ENCODE measurements at places on chromosomes 11 and 22.
A peak's percentile ranks its signal among the peaks of the same experiment; 100 is the strongest.

- DNase-seq = no peak
These were observed 477 bp downstream of the ZBTB16 start for GRCh38 chr11:114059984-114060391.

DNA sequence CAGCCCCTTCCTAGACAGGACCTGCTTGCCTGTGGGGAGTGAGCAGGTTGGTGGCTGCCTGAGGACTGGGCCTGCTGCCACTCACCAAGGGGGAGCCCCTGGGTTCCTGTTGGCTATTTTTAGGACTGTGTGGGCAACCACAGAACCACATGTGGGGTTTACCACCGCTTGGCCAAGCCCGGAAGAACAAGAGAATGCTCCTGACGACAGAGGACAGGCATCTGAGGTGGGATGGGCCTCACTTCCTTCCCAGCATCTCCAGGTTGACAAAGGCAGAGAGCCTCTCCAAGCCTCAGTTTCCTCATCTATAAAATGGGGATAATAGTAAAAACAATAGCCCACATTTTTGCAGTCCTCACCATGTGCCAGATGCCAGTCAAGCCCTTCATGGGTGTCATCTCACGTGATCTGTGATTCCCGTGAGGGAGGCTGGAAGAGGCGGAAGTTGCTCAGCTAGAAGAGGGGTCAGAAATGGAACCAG lies 43.6 kb downstream of the LRRC32 start:
- DNase-seq = no peak

GRCh38 chr22:33640900-33641299 lies 279.4 kb downstream of the LARGE1 start:
- DNase-seq = no peak

- DNase-seq = peak; percentile 50
These were observed 77.9 kb downstream of the CWC15 start for GRCh38 chr11:94895451-94895850.

GRCh38 chr11:1652771-1653540 lies 23.4 kb downstream of the KRTAP5-5 start:
- peak; percentile 49 for DNase-seq

DNA sequence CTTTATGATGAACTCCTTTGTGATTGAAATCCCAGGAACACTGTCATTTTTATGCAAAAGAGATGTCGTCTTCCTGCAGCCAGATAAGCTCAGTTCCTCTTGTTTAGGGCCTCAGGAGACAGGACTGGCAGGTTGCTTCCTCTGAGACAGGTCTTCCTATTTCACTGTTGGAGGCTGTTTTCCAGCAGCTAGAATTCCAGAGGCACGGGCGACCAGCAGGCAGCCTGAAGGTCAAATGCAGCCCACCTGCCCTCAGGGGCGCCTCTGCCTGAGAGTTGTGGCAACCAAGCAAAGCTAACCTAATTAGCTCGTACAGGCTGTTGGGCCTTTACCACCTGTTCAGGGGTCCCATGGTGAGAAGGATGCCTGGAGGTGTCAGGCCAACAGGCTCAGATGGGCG lies 22.3 kb downstream of the SLC6A5 start:
- no peak for DNase-seq

DNA sequence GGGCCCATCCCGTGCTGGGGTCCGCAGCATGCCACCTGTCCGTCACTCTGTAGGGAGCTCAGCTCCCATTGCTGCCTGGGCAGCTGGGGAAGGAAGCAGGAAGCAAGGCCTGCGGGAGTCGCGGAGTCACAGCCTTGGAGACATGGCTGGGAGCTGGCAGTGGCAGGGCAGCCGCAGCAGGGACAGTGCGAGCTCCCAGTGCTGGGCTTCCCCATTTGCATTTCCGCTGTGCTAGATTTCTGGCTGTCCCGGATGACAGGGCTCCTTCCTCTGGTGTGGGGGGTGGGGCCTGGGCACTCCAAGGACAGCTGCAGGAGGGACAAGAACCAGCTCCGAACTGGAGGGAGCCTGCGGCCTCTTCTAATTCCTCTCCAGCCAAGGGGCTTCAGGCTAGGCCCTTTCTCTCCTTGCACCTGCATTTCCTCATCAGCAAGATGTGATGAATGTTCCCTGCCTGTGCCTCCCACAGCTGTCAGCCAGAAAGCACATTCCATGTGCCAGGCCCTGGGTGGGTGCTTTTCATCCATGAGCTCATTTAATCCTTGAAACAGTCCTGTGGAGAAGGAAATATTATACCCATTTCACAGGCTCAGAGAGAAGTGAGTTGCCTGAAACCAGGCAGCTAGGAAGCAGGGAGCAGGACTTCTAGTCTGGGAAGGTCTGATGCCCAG lies 48.0 kb downstream of the MYO7A start:
- no peak for DNase-seq

- DNase-seq = peak; percentile 19
These were observed 2.3 kb downstream of the SHANK3 start for GRCh38 chr22:50674606-50675552.

DNA sequence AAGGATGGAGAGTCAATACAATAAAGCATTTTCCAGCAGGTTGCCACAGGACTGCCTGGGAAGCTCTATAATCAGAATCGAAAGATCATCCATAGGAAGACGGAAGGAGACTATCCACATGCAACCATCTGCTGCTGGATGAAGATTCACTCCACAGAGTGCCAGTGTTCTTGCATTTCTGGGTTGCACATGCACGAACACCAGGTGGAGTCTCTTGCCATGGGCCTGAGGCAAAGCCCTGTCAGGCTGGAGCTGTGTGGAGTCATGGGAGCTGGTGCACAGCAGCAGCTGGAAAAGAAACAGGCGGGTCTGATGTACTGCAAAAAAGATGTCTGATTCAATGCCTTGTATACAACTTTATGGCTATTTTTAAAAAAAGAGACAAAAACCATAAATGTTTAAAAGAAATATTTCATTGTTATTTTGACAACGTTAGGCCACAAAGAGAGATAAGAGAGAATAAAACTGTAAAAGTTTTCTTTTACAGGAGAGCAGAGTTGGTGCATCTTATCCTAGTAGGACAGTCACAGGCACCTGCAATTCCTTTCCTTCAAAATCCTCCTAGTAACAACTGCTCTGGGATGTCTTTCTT lies 12.9 kb upstream of the FAT3 start:
- peak; percentile 13 for DNase-seq

GRCh38 chr22:30921108-30921507 lies 47.5 kb downstream of the MORC2 start:
- DNase-seq = peak; percentile 2

DNA sequence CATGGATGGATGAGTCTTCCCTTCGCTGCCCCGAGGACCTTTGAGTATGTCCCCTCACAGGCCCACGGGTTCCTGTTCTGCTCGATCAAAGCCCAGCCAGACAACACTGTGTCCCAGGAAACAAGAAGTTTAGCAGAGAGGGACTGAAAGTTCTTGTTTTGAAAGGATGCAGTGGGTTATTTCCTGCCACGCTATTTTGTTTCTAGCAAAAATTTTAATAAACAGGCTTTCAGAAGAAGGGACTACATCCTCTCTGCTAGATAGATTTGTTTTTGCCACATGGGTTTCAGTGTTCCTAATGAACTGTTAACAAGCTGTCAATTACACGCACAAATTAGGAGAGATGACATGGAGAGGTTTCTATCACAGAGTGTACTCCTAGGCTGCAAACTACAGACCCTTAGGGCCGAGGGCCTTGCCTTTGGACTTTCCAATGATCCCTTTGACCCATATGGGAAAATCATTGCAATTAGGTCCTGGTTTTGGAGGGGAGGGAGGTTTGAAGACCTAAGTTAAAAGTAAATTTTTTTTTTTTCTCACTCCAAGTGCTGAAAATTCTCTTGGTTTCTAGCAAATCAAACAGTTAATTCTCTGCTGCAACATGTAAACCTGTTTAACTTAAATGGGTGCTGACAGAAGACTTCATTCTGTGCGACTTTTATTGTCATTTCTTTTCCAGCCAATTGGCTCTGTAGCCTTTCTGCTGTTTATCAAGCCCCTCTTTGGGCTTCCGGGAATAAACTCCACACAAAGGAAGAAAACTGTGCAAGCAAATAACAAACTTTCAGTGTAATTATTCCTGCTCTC lies 81.4 kb downstream of the RCN1 start:
- no peak for DNase-seq

- DNase-seq = no peak
These were observed 137.7 kb upstream of the DDI1 start for GRCh38 chr11:103898577-103899336.

DNA sequence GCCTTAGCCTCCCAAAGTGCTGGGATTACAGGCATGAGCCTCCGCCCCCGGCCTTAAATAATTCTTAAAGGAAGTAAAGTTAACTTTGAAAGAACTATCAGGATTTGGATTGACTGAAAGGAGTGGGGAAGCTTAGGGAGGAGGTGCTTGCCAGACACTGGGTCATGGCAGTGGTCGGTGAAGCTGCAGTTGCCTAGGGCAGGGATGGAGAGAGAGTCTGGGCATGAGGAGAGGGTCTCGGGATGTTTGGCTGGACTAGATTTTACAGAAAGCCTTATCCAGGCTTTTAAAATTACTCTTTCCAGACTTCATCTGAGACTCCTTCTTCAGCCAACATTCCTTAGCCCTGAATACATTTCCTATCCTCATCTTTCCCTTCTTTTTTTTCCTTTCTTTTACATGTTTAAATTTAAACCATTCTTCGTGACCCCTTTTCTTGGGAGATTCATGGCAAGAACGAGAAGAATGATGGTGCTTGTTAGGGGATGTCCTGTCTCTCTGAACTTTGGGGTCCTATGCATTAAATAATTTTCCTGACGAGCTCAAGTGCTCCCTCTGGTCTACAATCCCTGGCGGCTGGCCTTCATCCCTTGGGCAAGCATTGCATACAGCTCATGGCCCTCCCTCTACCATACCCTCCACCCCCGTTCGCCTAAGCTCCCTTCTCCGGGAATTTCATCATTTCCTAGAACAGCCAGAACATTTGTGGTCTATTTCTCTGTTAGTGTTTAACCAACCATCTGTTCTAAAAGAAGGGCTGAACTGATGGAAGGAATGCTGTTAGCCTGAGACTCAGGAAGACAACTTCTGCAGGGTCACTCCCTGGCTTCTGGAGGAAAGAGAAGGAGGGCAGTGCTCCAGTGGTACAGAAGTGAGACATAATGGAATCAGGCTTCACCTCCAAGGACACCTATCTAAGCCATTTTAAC lies at the start of gene NNMT:
Gene NNMT (plus strand): TSS at position 724 of the 929 bp plus-strand sequence. CDS start 158 bp downstream, at position 882.
- DNase-seq = peak; percentile 97

DNA sequence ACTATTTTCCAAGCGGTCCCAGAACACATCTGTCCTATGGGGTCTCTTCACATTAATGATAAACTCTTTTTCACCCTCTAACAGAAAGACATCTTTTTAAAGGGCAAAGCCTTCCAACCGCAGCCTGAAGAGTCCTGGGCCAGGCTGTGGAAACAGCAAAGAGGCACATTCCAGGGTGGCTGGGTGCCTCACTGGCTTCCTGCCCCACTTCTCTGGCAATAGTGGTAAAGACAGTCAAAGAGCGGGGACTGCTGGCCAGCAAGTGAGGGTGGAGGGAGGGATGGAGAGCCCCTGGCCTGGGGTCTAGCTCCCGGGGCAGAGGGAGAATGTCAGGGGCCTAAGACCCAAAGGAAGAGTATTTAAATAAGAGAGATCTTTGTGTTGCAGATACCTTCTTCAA lies 10.2 kb upstream of the CHST1 start:
- no peak for DNase-seq

DNA sequence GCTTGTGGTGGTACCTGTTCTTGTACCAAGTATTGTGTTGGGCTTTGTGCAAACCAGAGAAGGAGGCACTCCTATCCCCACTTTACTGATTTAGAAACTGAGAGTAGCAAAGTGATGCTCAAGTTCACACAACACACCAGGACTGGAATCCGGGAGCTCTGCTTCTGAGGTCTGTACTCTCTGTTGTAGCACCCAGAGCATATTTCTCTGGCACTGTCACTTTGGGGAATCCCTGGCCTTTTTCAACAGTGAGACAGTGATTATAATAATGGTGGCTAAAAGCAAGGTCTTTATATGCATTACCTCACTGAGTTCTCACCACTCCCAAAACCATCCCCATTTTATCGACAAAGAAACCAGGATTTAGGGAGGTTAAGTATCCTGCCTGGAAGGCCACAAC lies 362.4 kb downstream of the TENM4 start:
- DNase-seq = no peak

DNA sequence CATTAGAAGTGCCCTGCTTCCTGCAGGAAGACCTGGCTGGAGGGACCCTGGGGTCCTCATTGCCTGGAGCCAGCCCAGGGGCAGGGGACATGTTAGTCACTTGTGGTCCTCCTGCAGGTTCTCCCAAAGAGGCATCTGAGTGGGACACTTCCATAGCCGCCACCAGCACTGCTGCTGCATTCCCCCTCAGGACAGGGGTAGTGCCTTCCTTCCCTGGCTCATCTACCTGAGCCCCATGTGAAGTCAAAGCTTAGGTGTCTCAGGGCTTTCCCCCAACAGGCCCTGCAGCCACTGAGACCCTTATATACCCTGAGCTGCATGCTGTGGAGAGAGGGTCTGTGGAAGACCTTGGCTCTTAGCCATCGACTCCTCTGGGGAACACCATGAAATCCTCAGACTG lies 45.0 kb upstream of the VPREB1 start:
- no peak for DNase-seq

DNA sequence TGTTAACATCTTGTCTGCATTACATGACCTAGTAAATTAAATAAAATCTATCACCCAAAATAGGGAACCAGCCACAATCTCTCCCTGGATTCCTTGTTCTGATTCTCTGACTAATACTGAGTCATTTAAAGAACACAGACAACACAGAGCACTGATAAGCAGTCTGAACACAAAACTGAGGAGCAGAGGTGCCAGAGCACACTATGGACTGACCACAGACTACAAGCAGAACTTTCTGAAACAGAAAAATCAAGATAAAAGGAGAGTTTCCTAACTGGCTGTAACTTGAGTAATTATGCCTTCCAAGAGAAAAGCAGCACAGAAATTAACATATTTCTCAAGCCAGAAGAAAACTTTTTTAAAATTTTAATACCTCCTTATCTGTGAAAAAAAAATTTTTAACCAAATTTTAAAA lies 128.8 kb downstream of the SGSM3 start:
- DNase-seq = peak; percentile 90

GRCh38 chr11:135073381-135073780 lies 661.3 kb upstream of the B3GAT1 start:
- DNase-seq = no peak

DNA sequence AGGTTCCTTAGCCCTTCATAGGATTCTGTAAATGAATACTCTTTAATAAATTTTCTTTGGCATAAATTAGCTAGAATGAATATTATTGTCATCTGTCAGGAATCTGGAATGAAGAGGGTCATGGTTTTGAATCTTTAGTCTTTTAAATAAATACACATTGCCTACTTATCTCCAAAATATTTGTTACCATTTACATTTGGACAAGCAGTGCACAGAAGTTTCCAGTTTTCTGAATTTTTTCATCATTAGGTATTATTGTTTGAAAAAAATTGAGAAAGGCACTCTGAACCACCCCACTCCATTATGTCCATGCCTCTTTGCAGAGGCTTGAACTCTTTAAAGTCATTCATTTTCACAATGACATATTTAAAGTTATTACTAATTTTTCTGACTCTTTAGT lies 549.0 kb upstream of the LUZP2 start:
- no peak for DNase-seq

DNA sequence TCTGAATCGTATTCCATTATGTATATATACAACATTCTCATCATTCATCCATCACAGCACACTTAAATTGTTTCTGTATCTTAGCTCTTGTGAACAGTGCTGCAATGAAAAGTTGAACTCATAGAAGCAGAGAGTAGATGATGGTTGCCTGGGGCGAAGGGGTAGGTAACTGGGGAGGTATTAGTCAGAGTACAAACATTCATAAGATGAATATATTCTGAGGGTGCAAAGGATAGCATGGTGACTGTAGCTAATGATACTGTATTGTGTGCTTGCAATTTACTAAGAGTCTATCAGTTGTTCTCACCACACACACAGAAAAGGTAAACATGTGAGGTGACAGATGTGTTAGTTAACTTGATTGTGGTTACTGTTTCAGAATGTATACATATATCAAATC lies 12.6 kb upstream of the RFPL2 start:
- DNase-seq = no peak

Data from ACHN (cell line).